ENCODE measurements at places on chromosomes 7 and 10.

- no peak for DNase-seq
These were observed at the start of gene LAMB1 for GRCh38 chr7:108002726-108003598. Gene LAMB1, minus strand, starts transcription at chr7:108003161. Its CDS starts 276 bp downstream, at chr7:108002885.

- no peak for DNase-seq
These were observed 69.9 kb upstream of the NKX6-2 start for GRCh38 chr10:132855889-132856288.

DNA sequence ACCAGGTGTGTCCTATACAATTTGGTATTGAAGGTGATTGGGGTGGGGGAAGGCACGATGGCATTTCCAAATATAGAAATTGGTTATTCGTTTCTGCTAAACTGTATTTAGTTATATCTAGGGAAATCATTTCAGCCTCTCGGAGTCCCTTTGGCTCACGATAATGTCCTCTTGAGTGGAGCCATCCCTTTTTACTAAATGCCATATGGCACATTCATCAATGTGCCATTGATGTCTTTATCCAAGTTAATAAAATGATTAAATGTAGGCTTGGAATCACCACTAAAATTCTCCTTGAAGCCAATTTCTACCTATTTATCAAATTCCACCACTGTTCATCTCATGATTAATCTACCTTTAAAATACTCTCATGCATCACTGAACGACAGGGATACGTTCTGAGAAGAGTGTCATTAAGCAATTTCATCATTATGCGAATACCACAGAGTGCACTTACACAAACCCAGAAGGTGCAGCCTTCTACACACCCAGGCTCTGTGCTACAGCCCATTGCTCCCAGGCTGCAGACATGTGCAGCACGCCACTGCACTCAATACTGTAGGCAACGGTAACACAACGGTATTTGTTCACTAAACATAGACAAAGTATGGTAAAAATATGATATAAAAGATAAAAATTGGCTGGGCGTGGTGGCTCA is 219.2 kb upstream of the C7orf33 start:
- DNase-seq = no peak

DNA sequence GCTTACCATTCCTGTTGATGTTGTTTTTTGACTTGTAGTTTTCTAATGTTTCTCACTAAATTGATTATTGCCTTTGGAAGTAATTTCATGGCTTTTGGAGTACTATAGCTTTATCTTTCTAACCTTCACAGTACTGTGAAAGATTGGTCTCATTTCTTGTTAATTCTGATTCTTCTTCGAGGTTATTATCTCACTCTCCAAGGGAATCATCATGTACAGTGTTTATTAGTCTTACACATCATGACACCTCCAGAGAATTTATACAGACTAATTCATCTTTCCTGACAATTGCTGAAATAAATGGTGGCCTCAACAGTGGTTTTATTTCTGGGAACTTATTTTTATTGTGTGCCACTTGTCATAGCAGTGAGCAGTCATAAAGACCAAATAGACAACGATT is 37.4 kb upstream of the TMEM106B start:
- DNase-seq = no peak

- DNase-seq = no peak
These were observed 95.4 kb upstream of the AFAP1L2 start for GRCh38 chr10:114499630-114500190.

DNA sequence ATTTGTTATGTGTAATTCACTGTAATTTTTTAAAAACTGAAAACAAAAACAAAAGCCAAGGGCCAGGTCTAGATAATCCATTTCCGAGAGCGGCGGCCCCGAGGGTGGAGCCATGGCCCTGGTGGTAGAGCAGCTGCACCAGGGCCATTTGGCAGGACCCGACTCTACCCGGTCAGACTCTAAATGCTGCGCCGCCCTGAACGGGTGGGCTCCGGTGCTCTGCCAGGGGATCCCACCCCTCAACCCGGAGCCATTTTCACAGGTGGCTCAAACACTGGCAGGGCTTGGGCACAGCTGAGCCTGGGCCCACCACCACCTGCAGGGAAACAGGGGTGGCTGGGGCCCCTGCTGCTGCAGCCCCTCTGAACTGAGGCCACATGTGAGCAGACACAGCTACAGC is 56.9 kb downstream of the DPYSL4 start:
- DNase-seq = no peak

Data from stimulated activated CD8-positive, alpha-beta memory T cell treated with anti-CD3 and anti-CD28 coated beads, Interleukin-7, amount 100 ng/mL, for 1 hour (primary cell).